GM12891 (cell line): ENCODE measurements at places on chromosomes 5 and 9.

GRCh38 chr5:103293719-103294118, 35.2 kb downstream of the MACIR start:
- no peak for DNase-seq

GRCh38 chr9:128203707-128204551, 750 bp downstream of the DNM1 start:
- DNase-seq, result no peak

GRCh38 chr5:102866237-102866600, 111.1 kb downstream of the PAM start:
- no peak for DNase-seq

- DNase-seq, result no peak
Measured at GRCh38 chr9:132078699-132079356, 839 bp downstream of the MED27 start.

DNA sequence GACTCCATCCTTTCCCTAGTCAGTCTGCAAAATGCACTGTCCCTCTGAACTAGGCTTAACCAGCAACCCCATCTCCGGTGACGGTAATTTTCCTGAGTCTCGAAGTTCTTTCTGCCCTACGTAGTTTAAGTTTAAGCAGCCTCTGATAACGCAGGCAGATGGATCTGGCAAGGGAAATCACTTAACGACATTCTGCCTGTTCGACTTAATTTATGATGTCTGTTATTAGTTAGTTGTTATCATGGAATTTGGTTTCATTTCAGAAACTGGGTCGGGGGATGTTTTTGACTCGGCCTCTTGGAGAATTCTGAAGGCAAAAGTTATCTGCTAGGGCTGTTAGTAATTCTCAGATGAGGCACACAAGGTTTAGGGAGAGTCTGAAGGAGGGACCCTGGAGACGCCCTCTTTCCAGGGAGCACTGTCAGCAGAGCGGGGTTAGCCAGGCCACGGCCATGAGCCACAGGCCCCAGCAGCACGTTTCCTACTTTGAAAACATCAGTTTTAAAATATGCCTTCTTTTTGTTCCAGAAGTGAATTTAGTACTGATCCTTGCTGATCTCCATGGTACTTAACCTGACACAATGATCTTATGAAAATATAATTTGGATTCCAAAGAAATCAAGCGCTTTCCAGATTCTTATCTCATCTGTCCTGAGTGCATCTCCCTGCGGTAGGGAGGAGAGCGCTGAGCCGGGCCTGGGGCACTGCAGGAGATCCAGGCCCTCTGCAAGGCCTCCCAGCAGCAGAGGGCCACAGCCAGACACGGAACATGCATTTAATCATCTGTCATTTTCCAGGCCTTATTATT, 171.0 kb upstream of the OTULINL start:
- no peak for DNase-seq
